ENCODE measurements at places on chromosomes 1 and 21.
A peak's percentile ranks its signal among the peaks of the same experiment; 100 is the strongest.

GRCh38 chr1:93670141-93670540, 11.5 kb downstream of the BCAR3 start:
- DNase-seq, result peak; percentile 68

- peak; percentile 60 for DNase-seq
Observed at GRCh38 chr1:6519935-6520671, 28.6 kb upstream of the PLEKHG5 start.

- no peak for DNase-seq
Observed at GRCh38 chr1:154557939-154558719, at the start of gene UBE2Q1. TSS of gene UBE2Q1 (minus strand) at chr1:154558662. CDS start at chr1:154558553, 109 bp downstream.

GRCh38 chr1:28517649-28517999, 11.8 kb downstream of the RCC1 start:
- DNase-seq, result no peak

DNA sequence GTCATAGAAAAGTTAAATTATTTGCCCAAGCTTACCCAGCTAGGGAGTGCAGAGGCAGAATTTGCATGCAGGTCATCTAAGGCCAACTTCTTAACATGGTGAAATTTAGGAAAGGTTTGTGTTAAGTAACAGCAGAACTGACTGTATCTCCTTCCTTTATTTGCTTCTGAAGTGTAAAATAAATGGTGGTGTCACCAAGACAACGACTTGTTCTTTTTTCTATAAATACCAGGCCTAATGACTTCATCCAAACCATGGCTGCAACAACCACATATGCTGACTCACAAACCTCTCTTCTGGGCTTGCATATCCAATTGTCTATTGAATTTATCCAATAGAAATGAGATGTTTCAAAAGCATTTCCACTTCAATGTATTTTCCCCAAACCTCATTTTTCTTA, 19.1 kb downstream of the COL24A1 start:
- DNase-seq, result peak; percentile 58

GRCh38 chr1:74652711-74653139, 20.9 kb downstream of the ERICH3 start:
- DNase-seq, result peak; percentile 61

DNA sequence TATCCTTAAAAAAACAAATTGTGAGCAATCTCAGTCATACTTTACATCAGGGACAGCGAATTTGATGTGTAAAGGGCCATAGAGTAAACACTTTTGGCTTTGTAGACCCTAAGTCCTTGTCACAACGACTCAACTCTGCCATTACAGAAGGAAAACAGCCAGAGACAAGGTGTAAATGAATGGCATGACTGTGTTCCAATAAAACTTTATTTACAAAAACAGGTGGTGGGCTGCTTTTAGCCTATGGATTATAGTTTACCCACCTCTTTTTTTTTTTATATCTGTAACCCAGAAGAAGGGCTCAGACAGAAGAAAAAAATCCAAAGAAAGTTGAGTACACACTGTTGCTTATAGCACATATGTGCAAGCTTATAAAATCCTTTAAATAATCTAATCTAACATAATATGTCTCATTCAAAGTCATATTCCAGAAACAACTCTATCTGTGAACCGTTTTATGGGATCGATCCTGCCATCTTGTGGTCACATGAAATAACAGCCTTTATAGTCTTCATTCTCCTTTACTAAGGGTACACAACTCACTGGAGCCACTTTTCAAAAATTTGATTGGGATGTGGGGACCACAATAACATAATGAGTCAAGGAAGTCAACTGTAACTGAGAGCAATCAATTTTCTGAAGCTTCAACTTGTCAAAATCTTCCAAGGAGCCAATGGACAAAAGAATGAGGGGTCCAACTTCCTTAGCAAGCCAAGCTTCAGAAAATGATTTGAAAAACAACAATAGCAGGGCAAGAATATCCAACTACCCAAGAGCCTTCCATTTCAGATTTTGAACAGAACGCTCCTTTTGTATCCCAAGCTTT, 142.2 kb upstream of the KRTAP19-8 start:
- DNase-seq, result no peak

DNA sequence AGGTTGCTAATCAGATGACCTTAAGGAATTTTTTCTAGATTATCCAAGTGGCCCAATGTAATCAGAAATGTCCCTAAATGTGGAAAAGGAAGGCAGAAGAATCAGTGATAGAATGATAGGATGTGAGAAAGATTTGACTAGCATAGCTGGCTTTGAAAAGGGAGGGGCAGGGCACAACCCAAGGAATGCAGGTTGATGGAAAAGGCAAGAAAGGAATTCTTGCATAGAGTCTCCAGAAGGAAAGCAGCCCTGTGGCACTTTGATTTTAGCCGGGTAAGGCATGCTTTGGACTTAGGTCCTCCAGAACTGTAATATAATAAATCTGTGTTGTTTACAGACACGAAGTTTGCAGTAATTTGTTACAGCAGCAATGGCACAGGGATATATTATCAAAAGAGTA, 375.7 kb upstream of the B3GALT2 start:
- no peak for DNase-seq

DNA sequence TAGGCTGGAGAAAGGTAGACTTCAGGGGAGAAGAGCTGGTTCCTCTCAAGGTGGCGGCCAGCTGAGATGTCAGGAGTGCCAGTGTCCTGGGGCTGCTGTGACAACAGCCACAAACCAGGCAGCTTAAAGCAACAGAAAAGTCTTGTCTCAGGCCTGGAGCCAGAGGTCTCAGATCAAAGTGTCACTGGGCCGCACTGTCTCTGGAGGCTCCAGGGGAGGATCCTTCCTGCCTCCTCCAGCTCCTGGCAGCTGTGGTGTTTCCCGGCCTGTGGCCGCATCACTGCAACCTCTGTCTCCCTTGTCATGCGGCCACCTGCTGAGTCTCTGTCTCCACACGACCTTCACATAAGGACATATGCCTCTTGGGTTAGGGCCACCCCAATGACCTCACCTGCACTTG, 24.4 kb upstream of the TSPEAR start:
- DNase-seq, result no peak

DNA sequence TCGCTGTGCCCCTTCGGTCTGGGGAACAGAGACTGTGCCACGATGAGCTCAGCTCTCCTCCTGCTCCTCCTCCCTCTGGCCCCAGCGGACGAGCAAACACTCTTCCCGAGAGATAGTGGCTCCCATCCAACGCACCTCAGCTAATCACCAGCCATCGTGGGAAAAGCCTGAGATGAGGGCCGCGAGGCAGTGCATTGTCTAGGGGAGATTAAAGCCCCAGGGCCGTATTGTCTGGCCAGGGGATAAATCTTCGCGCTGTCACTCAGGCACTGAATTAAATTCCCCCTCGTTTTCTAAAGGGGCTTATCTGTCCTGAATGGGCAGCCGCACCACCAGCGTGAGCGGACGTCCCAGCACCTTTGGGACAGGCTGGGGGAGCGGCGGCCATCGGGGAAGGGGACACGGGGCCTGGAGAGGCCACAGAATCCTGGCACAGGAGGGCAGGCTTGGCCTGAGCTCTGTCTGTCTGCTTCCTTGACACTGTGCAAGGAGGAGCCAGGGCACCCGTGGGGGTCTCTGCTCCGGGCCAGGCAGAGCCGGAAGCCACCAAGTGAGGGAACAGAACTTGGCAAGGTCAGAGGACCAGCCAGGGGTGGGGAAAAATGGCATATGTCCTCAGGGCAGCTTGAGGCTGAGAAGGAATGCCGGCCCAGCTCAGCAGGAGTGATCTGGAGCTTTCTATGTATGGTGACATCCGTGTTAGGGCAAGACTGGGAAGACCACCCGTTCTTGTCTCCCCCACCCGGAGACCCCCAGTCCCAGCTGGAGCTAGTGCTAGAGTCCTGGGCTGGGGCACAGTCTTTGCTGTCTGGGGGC, 32.3 kb downstream of the PRDM16 start:
- DNase-seq, result no peak

DNA sequence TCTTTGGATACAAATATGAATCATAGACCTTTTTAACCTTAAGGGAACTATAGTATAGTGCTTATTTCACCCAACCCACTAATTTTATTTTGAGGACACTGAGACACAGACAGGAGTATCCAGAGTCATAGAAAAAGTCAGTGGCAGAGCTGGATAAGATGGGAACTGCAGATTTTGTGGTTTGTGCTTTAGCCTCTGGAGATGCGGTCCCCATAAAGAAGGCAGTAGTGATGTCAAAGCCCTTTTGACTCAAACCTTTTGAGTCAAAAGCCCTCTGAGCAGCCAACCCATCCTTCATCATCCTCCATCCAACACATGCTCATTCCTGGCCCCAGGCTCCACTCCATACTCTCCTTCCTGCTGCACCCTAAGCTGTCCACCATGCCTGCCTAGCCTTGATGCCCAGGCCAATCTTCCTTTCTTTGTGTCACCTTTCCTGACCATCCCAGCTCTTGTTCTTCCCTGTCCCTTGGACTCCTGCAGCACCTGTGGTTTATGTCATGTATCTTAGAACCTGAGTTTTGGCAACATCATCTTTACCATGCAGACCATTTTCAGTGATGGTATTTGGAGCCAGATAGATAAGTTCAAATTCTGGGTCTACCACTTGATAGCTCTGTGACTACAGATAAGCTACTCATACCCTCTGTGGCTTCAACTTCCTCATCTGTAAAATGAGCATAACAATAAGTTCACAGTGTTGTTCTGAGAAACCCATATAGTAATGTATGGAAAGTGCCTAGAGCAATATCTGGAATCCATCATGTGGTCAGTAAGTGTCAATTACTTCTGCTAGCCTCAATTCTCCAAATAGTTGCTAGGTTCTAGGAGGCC, 20.1 kb downstream of the SLAMF1 start:
- DNase-seq, result no peak

- DNase-seq, result no peak
Observed at GRCh38 chr1:56532350-56532683, 47.0 kb downstream of the PLPP3 start.

- DNase-seq, result peak; percentile 15
Observed at GRCh38 chr1:166479052-166479631, 312.3 kb upstream of the FAM78B start.

DNA sequence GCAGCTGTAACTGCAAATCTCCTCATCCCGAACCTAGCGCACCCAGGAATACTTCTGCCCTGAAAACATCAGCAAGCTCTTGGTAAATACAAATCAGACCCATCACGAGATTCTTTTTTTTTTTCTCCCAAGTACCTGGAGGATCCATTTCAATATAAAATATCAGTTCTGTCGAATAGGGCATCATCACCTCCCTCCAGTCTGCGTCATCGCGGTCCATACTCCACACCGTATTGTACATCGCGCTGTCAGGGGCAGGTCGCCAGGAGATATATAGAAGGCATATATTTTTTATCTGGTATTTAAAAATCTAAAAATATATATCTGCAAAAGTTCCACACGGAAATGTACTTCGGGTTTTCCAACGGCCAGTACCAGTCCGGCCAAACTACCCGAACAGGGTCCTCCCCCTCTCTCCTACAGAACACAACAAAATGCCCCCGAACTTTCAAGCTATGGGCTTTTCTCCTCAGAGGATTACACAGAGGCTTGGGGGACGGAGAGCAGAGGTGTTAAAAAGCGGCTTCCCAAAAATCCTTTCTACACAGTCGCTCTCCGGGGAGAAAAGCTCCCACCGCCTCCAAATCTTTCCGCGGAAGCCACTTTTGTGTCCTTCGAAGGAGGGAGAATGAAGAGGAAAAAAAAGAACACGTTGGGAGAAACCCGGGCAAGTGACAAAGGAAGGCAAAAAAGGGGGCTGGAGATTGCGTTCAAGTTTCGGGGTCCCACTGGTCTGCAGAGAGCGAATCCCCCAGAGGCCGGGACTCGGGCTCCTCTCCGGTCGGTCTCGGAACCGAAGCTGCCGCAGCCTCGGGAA, 509 bp downstream of the PIK3R3 start:
- DNase-seq, result no peak

DNA sequence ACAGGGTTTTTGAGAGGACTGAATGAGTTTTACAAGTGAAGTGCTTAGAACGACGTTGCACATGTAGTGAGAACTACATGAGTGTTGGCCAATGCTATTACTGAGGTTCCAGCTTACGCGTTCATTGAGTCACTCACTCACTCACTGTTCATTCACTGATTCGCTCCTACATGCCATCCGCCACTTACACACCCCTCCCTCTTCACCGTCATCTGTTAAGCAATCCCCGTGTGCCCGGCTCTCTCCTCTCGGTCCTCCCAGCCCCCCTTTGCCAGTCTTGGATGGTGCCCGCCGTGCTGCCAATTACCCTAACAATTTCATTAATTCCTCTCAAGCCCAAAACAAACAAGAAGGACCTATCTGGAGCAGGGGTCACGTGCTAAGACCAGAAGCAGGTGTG, 27.3 kb upstream of the EPHA2 start:
- peak; percentile 66 for DNase-seq

- peak; percentile 67 for DNase-seq
Observed at GRCh38 chr1:246198115-246198816, 308.8 kb downstream of the SMYD3 start.

- DNase-seq, result no peak
Observed at GRCh38 chr1:247115141-247115510, 11.0 kb upstream of the ZNF669 start.

GRCh38 chr21:26293141-26293946, 122.8 kb upstream of the APP start:
- no peak for DNase-seq

DNA sequence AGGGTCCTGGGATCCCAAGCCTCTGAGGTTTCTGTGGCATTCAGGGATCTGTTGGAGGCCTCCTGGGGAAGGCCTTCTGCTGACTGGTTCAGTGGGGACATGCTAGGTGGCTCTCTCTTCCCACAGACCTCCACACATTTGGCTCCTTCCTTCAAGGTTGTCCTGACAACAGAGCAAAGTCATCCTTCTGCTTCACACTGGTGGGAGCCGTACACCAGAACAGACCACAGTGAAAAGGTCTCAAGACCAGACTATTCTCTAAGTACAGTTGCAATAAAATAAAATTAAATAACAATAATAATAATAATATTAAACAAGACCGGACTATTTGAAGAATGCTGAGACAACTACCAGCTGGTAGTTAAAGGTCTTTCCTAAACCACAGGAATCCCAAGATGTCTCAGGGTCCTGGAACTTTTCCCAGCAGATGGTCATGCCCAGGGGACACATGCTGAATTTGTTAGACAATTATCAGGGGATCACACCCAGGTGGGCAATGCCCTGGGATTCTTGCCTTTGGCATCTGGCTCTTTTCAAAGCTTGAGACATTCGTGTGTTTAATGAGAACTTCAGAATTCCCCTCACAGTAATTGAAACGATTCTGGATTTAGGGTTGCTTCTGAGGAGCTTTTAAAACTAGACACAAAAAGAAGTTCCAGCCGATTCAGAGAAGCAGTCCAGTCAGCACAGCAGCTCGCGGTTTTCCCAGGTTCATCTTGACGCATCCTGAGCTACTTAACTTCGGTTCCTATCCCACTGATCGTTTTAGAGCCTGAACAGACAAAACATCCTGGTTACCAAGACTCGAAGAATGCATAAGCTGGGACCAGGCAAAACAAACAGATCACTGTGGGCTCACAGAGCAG, 22.9 kb downstream of the HTR1D start:
- DNase-seq, result peak; percentile 93

Data from GM04504 (cell line).